ENCODE measurements at places on chromosomes 2 and 18. TPM values are rescaled to one million over a fixed set of nuclear protein-coding genes. Genes with fewer than 3 reads are reported as not detected.

DNA sequence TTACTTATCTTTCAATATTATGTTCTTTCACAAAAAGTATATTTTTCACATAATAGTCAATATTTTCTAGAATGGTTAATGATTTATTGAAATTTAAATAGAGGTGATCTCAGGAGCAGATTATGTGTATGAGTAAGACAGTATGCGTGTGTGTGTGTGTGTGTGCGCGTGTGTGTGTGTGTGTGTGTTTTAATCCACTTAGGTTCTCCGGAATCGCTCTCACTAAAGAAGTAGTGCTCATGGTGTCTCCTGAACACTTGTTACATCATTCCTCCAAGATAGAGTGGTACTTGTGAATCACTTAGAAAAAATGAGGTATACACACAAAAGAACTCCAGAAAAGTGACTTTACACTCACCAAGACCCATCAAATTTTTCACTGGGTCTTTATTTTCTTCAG lies 91.0 kb upstream of the KCNH7 start:
- H3K36me3 ChIP-seq, result no peaks in the 10 kb centered on the region
- H3K4me1 ChIP-seq, result peaks cover 8% of the 10 kb centered on the region
- no peak overlapping the region for H3K27ac ChIP-seq

GRCh38 chr18:47978603-47979002 lies 48.1 kb upstream of the SMAD2 start:
- no peak for DNase-seq
- no peak overlapping the region for H3K27ac ChIP-seq
- H3K4me1 ChIP-seq, result no peaks in the 10 kb centered on the region
- H3K27me3 ChIP-seq, result no peaks in the 10 kb centered on the region
- no peak overlapping the region for H3K4me3 ChIP-seq
- no peaks in the 10 kb centered on the region for H3K36me3 ChIP-seq

GRCh38 chr18:21074336-21075323 lies 37.0 kb downstream of the ROCK1 start:
- no peak overlapping the region for H3K27ac ChIP-seq
- H3K36me3 ChIP-seq, result no peaks in the 10 kb centered on the region
- H3K4me3 ChIP-seq, result no peak overlapping the region
- DNase-seq, result no peak

GRCh38 chr2:143960177-143960576 lies 559.7 kb downstream of the ZEB2 start:
- DNase-seq, result no peak
- no peak overlapping the region for H3K4me3 ChIP-seq
- H3K4me1 ChIP-seq, result peaks cover 7% of the 10 kb centered on the region
- H3K27ac ChIP-seq, result no peak overlapping the region

GRCh38 chr2:207337234-207338219 lies 171.8 kb upstream of the KLF7 start:
- no peaks in the 10 kb centered on the region for H3K27me3 ChIP-seq
- no peaks in the 10 kb centered on the region for H3K36me3 ChIP-seq
- H3K4me3 ChIP-seq, result no peak overlapping the region
- no peak overlapping the region for H3K27ac ChIP-seq
- DNase-seq, result no peak
- no peaks in the 10 kb centered on the region for H3K4me1 ChIP-seq

DNA sequence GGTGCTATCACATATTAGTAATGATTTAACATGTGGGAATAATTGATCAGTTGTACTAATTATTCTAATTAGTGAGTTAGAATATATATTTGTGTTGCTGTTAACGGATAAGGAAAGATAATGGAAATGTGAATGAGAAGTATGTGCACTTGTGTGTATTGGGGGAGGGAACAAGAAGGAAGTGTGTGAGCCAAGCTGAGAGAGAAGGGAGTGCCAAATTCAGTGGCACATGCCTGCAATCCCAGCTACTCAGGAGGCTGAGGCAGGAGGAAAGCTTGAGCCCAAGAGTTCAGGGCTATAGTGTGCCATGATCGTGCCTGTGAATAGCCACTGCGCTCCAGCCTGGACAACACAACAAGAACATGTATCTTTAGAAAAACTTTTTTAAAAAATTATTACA lies 9.3 kb downstream of the BARD1 start:
- DNase-seq, result no peak
- H3K4me3 ChIP-seq, result no peak overlapping the region
- H3K4me1 ChIP-seq, result no peaks in the 10 kb centered on the region
- no peaks in the 10 kb centered on the region for H3K27me3 ChIP-seq
- H3K27ac ChIP-seq, result no peak overlapping the region

DNA sequence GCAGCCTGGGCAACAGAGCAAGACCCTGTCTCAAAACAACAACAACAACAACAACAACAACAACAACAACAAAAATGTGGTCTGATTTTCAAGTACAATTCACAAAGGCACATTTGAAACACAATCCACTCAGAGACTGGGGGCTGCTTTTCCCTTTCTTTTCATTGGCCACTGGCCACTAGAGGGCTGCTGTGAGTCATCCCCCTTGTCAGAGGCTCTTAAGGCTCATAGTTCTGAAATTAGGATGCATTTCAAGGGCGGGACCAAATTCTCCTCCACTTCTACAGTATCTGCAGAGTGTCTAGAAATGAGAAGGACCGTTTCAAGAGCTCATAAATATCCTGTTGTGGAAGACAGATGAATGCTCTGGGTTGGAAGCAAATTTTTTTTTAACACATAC lies 285.4 kb downstream of the NRXN1 start:
- H3K27me3 ChIP-seq, result no peaks in the 10 kb centered on the region
- peak; percentile 46 for DNase-seq
- no peaks in the 10 kb centered on the region for H3K36me3 ChIP-seq
- H3K4me3 ChIP-seq, result no peak overlapping the region
- H3K4me1 ChIP-seq, result no peaks in the 10 kb centered on the region
- H3K27ac ChIP-seq, result no peak overlapping the region

DNA sequence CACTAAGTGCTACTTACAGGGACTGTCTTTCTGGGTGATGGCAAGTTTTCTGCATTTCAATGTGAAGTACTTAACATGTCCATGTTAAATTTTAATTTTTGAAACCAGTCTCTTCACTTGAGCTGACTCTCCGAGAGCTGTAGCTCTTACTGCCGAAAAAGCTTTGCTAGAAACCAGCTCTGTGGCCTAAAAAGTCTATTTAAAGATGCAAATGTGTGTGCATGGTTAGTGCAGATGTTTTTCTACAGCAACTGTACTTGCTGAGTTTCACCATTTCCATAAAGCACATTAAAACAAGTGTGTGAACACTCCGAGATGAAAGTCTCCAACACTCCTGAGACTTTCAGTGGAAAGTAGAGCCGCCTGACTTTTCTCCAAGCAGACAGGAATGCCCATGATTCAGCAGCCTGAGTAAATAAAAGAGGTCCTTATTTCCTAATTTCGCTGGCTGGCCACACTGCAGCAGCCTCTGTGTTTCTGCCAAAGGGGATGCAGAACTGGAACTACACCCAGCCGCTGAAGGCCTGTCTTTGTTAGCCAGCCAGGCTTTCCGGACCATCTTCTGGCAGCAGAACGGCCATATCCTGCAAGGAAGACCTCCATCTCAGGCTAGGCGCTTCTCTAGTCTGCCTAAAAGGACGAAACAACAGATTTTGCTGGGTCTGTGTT lies 121.2 kb downstream of the ZNF521 start:
- H3K36me3 ChIP-seq, result no peaks in the 10 kb centered on the region
- H3K4me3 ChIP-seq, result no peak overlapping the region
- H3K27ac ChIP-seq, result peak overlapping the region; percentile 51
- DNase-seq, result peak; percentile 67

DNA sequence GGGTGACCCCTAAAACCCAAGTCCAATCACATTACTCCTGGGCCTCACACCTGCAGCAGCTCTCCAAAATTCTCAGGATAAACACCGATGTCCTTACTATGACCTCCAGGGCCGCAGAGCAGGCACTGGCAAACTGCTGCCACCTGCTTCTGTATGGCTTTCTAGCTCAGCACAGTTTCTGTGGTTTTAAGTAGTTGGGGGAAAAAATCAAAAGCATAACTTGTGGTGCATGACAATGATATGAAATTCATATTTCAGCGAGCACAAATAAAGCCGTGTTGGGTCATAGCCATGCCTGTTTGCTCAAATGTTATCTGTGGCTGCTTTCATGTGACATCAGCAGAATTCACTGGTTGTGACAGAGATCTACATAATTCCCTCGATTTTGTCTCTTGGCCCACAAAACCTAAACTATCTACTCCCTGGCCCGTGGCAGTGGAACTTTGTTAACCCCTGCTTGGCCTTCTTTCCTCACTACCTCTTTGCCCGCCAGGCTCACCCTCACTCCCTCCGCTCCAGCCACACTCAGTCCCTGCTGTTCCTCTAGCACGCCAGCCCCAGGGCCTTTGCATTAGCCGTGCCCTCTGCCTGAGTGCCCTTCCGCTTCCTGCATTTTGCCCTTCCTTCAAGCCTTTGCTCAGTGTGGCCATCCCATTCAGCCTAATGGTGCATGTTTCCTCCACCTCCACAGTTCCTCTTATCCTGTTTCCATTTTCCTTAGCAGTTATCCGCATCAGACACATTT lies 108.3 kb downstream of the AGAP1 start:
- H3K4me1 ChIP-seq, result peaks cover 8% of the 10 kb centered on the region
- H3K27me3 ChIP-seq, result no peaks in the 10 kb centered on the region
- no peak overlapping the region for H3K4me3 ChIP-seq
- no peak overlapping the region for H3K27ac ChIP-seq
- H3K36me3 ChIP-seq, result no peaks in the 10 kb centered on the region

- peaks cover 5% of the 10 kb centered on the region for H3K36me3 ChIP-seq
- H3K4me1 ChIP-seq, result peaks cover 7% of the 10 kb centered on the region
- DNase-seq, result peak; percentile 40
- no peak overlapping the region for H3K4me3 ChIP-seq
- no peak overlapping the region for H3K27ac ChIP-seq
Measured at GRCh38 chr2:86072271-86072858, 33.3 kb downstream of the POLR1A start.

GRCh38 chr2:63789338-63790020 lies 52.2 kb upstream of the UGP2 start:
- no peak overlapping the region for H3K27ac ChIP-seq
- no peaks in the 10 kb centered on the region for H3K27me3 ChIP-seq
- H3K36me3 ChIP-seq, result no peaks in the 10 kb centered on the region
- DNase-seq, result no peak
- H3K4me1 ChIP-seq, result no peaks in the 10 kb centered on the region
- no peak overlapping the region for H3K4me3 ChIP-seq

DNA sequence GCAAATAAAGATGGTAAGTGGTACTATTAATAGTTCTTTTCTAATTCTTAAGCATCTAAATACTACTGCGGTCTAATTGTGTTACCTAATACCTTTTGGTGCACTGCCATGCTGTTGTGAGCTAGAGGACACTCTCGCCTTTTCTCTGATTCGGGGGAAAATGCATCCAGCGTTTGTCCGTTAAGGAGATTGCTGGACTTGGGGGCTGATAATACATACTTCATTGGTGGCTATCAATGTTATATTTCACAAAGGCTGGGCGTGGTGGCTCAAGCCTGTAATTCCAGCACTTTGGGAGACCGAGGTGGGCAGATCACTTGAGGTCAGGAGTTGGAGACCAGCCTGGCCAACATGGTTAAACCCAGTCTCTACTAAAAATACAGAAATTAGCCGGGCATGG lies 141.7 kb upstream of the TWIST2 start:
- no peaks in the 10 kb centered on the region for H3K27me3 ChIP-seq
- H3K4me3 ChIP-seq, result no peak overlapping the region
- peaks cover 6% of the 10 kb centered on the region for H3K4me1 ChIP-seq
- no peak overlapping the region for H3K27ac ChIP-seq
- DNase-seq, result no peak
- no peaks in the 10 kb centered on the region for H3K36me3 ChIP-seq

DNA sequence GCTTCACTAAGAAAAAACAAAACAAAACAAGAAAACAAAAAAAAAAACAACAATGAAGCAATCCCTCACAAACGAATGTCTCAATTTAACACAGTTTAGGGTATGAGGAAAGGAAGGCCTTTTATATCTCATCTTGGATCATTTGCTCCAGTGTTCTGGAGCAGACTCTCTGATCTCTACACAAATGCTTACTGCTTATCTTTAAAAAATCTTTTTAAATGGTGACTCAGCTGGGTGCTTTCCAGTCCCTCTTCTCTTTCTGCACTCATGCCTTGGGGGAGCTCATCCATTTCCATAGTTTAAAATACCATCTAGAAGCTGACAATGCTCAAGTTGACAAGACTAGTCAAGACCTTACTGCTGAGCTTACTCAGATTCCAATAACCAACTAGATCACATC lies 56.2 kb downstream of the ETAA1 start:
- no peak for DNase-seq
- no peaks in the 10 kb centered on the region for H3K36me3 ChIP-seq
- H3K4me1 ChIP-seq, result peaks cover 5% of the 10 kb centered on the region
- H3K4me3 ChIP-seq, result no peak overlapping the region
- H3K27me3 ChIP-seq, result no peaks in the 10 kb centered on the region

DNA sequence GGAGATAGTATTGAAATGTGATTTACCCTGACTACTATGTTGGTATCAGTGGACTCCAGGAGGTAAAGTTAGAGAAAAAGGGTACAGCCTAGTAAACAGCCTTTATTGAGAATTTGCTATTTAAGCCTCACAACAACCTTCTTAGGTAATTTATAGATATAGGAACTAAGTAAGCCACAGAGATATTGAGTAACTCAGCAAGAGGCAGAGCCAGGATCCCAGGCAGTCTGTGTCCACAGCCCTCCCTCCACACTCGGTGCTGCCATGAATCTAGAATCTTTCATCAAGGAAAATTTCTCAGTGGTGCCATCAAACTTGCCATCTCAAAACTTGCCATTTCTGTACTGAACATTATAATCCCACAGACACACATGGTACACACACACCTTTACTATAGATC lies 170.9 kb downstream of the CAPN13 start:
- no peak overlapping the region for H3K4me3 ChIP-seq
- no peaks in the 10 kb centered on the region for H3K27me3 ChIP-seq
- no peak overlapping the region for H3K27ac ChIP-seq
- no peak for DNase-seq

GRCh38 chr18:30920757-30921156 lies 121.8 kb downstream of the DSC3 start:
- H3K36me3 ChIP-seq, result no peaks in the 10 kb centered on the region
- no peak overlapping the region for H3K4me3 ChIP-seq
- DNase-seq, result no peak
- H3K27me3 ChIP-seq, result no peaks in the 10 kb centered on the region
- no peaks in the 10 kb centered on the region for H3K4me1 ChIP-seq
- no peak overlapping the region for H3K27ac ChIP-seq

DNA sequence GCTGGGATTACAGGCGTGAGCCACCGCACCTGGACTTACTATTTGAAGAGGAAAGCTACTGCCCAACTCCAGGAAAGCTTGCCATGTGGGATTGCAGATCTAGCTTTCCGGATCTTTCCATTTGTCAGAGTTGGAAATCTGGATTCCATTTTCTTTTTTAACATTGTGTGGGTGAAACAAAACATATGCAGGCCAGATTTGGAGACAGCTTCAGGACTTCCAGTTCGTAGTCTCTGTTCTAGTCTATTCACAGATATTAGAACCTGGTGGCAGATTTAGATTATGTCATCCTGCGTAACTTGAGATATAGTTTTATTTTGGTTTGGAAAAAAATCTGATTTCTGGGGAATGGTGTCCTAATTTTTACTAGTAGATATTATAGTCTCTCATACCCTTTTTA lies 70.5 kb downstream of the ZNF236 start:
- H3K4me3 ChIP-seq, result no peak overlapping the region
- H3K27ac ChIP-seq, result no peak overlapping the region
- no peaks in the 10 kb centered on the region for H3K27me3 ChIP-seq
- H3K4me1 ChIP-seq, result no peaks in the 10 kb centered on the region
- no peak for DNase-seq

- H3K4me3 ChIP-seq, result no peak overlapping the region
- H3K27me3 ChIP-seq, result no peaks in the 10 kb centered on the region
- H3K4me1 ChIP-seq, result no peaks in the 10 kb centered on the region
- no peak for DNase-seq
Measured at GRCh38 chr2:138272524-138273195, 228.9 kb upstream of the SPOPL start.

Gene GPAT2
- polyA plus RNA-seq, result 20.5 TPM

Gene CYS1
- polyA plus RNA-seq, result 5.5 TPM

Gene TCF7L1
- polyA plus RNA-seq, result 11.9 TPM

Gene RAB6D
- 1.3 TPM for polyA plus RNA-seq

Gene PPP4R3B
- polyA plus RNA-seq, result 51.3 TPM

Gene DNAH7
- 25.8 TPM for polyA plus RNA-seq

Gene CD8B
- 2.2 TPM for polyA plus RNA-seq

Gene GCG
- not detected for polyA plus RNA-seq
